Activated CD4-positive, alpha-beta T cell treated with anti-CD3 and anti-CD28 coated beads, Interleukin-2, amount 10 ng/mL, durations not matched to agents 24 days and 14 days (primary cell): ENCODE measurements at places on chromosomes 4 and X.
A peak's percentile ranks its signal among the peaks of the same experiment; 100 is the strongest.

DNA sequence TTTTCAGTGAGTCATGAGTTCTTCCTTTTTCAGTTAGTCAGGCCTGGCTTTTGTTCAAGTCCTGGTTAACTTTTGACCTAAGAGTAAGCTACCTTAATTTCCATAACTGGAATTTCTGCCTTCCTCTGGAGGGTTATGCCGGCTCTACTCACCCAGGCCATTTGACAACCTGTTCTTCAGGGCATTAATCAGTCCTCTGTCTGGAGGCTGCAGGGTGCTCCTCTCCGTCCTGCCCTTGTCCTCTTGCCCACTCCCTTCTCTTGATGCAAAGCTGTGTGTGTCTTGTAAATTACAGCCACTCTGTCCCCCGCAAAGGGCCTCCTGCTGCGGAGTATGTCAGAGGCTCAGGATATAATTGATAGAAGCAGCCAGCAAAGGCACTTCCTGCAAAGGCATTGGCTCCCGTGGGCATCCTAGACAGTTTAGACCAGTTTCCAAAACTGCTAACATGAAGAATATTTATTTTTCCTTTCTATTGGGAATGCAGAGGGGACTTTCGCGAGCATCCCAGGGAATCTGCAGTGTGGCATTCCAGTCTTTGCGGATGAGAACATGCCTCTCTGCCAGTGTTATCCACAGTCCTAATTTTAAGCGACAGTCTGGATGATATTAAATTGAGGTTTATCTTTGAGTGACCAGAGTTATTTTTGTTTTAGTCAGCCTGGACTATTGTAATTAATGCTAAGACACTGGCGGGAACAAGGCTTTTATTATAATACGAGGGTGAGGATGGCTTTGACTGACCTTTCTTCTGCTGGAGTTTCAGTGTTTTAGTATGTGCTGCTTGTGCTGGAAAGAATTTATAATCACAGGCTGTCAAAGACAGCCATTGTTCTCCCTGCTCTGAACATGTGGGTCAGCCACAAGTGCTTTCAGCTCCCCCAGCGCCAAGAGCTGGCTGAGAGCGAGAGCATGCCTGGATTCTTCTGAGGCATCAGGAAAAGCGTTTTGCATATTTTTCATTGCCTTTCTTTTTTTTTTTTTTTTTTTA is 74.2 kb downstream of the LIMCH1 start:
- no peaks in the 10 kb centered on the region for H3K4me1 ChIP-seq
- no peaks in the 10 kb centered on the region for H3K36me3 ChIP-seq
- no peak overlapping the region for H3K27ac ChIP-seq
- H3K4me3 ChIP-seq: no peak overlapping the region

GRCh38 chr4:114311787-114312186 is 286.8 kb upstream of the UGT8 start:
- H3K4me3 ChIP-seq: no peak overlapping the region
- H3K4me1 ChIP-seq: no peaks in the 10 kb centered on the region
- H3K27ac ChIP-seq: no peak overlapping the region

DNA sequence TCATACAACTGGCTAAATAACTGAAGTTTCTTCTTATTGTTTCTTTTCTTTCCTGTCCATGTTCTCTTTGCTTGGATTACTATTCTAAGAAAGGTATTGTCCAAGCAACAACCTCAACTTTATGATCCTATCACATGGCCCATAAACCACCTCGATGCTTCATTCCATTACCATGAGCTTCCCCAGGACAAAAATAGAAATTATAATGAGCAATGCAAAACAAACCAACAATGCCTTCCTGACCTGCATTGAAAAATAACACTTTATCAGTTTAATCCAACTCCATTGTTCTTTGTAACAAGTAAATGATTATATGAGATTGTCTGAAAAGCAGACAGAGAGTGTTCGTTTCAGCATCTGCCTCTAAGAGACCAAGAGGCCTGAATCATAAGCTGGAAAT is 148.8 kb downstream of the HS6ST2 start:
- no peak for DNase-seq
- H3K4me3 ChIP-seq: no peak overlapping the region
- H3K4me1 ChIP-seq: no peaks in the 10 kb centered on the region
- no peaks in the 10 kb centered on the region for H3K36me3 ChIP-seq
- H3K27me3 ChIP-seq: no peaks in the 10 kb centered on the region

DNA sequence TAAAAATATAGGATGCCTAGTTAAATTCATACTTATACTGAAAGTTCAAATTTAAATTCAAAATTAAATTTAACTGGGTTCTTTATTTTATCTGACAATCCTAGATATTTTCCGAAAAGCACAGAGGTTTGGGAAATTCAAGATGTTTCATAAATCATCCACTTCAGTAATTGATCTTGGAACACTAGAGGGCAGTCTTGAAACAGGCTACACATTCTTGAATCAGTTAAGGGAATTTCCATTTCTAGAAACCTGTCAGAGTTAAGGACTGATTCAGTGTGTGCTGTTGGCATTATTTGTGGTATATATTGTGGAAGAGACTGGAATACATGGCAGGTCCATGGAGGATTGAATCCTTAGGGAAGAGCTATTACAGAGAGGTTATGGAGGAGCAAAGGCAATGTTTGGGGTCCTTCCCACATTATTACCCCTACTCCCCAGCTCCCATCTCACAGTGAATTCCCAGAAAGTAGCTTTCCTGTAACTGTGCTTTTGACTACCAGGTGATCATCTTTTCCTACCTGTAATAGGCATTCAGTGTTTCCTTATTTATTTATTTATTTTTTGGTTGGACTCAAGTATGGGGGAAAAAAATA is 92.9 kb downstream of the EGF start:
- no peak overlapping the region for H3K4me3 ChIP-seq
- H3K27me3 ChIP-seq: peaks cover 7% of the 10 kb centered on the region
- H3K36me3 ChIP-seq: no peaks in the 10 kb centered on the region
- H3K4me1 ChIP-seq: peaks cover 19% of the 10 kb centered on the region
- H3K27ac ChIP-seq: no peak overlapping the region
- peak; percentile 80 for DNase-seq

DNA sequence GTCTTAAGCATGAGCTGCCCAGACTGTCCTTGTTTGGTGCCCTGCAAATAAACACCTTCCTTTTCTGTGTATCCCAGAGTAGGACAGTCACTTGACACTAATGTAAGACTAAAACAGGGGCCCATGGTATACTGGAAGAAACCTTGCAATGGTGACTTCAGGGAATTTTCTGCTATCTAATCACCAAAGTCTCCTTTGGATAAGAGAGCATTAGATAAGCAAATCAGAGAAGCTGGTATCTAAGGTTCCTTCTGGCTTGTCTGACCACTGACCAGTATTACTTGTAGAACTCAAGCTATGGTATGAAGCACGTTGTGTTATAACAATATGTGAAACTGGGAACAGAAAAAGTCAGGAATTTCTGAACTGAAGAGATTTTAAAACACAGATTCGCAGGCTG is 173.9 kb downstream of the COL25A1 start:
- H3K27ac ChIP-seq: no peak overlapping the region
- H3K4me3 ChIP-seq: no peak overlapping the region
- no peaks in the 10 kb centered on the region for H3K36me3 ChIP-seq

DNA sequence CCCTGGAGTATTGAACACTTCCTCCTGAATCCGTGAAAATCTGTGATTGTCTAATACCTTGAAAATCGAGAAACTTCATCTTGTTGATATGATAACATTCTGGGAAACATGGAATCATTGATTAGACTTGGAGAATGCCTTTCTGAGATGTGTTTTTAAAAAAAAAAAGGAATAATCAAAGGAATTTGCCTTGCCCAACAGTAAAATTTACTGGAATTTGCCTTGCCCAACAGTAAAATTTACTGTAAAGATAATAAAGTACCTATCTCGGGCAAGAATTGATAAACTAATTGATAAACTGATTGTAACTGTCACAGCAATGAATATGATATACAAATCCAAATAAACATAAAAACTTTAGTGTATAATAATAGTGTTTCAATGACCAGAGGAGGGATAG is 44.7 kb downstream of the PHOX2B start:
- DNase-seq: no peak
- no peaks in the 10 kb centered on the region for H3K4me1 ChIP-seq
- H3K4me3 ChIP-seq: no peak overlapping the region
- no peak overlapping the region for H3K27ac ChIP-seq
- H3K27me3 ChIP-seq: no peaks in the 10 kb centered on the region
- no peaks in the 10 kb centered on the region for H3K36me3 ChIP-seq

DNA sequence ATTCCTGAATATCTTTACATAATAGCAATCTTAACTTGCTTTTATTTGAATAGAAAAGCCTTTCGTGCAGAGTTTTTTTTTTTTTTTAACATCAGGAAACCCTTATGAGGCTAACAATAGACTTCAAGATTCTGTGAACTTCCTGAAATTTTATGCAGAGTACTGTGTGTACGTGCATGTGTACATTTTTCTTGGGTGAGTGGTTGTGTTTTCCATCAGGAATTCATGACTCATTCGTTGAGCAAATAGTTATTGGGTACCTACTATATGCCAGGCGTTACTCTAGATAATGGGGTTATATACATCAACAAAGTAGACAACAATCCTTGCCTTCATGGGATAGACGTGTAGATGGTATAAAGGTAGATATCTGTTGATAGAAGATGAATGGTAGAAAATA is 59.1 kb downstream of the MRPL1 start:
- H3K4me1 ChIP-seq: peaks cover 9% of the 10 kb centered on the region
- no peak for DNase-seq
- no peak overlapping the region for H3K27ac ChIP-seq
- no peaks in the 10 kb centered on the region for H3K27me3 ChIP-seq
- H3K36me3 ChIP-seq: peaks cover 52% of the 10 kb centered on the region

DNA sequence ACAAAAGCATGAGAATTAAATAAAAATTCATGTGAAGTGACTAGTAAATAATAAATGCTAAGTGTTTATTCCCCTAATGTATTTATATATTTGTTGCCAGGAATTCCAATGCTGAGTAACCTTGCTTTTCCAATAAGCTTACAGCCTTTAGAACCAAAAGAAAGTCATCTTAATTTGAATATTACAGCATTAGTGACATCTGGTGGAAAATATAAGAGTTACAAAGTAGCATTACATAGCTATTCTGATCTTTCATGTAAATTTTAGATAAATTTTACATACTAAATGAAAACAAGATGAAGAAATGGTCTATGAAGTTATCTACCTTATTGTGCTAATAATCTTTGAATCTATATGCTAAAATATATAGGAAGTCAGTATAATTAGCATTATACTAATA is 10.4 kb downstream of the MAD2L1 start:
- DNase-seq: no peak
- no peak overlapping the region for H3K27ac ChIP-seq
- H3K27me3 ChIP-seq: no peaks in the 10 kb centered on the region
- peaks cover 23% of the 10 kb centered on the region for H3K36me3 ChIP-seq

GRCh38 chrX:13404364-13404763 is 84.5 kb upstream of the ATXN3L start:
- no peak overlapping the region for H3K27ac ChIP-seq
- no peak for DNase-seq
- H3K4me1 ChIP-seq: no peaks in the 10 kb centered on the region
- H3K4me3 ChIP-seq: no peak overlapping the region
- no peaks in the 10 kb centered on the region for H3K36me3 ChIP-seq

GRCh38 chrX:150092549-150092948 is 154.3 kb upstream of the EOLA2 start:
- no peak overlapping the region for H3K4me3 ChIP-seq
- DNase-seq: no peak
- no peaks in the 10 kb centered on the region for H3K36me3 ChIP-seq
